Colonic mucosa (tissue), 4 donors: ENCODE measurements at places on chromosomes 2 and 18. TPM values are rescaled to one million over a fixed set of nuclear protein-coding genes. Genes with fewer than 3 reads are reported as not detected.

- no peak for DNase-seq
These were observed 404.7 kb upstream of the CDH7 start for GRCh38 chr18:65346086-65346485.

- no peak for DNase-seq
These were observed 122.6 kb upstream of the OTX1 start for GRCh38 chr2:62928015-62928414.

GRCh38 chr2:67158718-67159117 is 238.4 kb upstream of the ETAA1 start:
- DNase-seq: no peak

DNA sequence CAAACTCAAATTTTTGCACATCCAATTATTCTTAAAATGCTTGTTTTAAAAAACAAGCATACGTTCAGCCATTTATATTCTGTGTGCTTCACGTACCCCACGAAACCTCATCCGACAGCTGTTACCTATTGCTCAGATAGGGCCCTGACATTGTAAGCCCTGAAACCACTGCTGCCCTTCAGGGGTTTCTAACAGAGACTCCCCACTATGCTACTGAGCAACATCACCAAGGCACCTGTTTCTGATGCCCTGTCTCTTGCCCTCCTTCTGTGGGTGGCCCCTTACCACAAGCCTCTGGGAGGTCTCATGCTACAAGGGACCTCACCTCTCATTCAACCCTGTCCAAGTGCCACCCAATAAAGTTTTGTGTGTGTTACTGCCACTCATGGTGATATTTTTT is 18.5 kb upstream of the CNGA3 start:
- no peak for DNase-seq

Gene ASB18
- not detected for total RNA-seq

DNA sequence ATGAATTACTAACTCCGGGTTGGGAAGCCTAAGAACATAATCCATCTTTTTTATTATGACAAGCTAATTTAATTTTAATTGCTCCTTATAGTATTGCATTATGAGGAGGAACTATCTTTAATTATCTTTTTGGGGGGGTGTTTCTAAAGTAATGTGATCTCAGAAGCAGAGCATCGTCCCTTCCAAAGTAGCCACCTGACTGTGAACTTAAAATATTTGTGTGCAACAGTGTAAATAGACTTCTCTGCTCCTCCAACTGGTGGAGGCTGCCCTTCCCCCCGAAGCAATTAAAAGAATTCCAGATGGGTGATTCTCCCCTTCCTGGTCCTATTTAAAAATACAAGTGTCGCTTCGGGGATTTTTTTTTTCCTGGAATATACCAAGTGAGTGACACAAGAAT is 55.7 kb downstream of the TCF7L1 start:
- no peak for DNase-seq

GRCh38 chr18:13380691-13381070 is 162.1 kb downstream of the LDLRAD4 start:
- no peak for DNase-seq

Gene EMILIN2
- total RNA-seq: 17.0 TPM

GRCh38 chr2:121836611-121837010 is 81.2 kb downstream of the TSN start:
- no peak for DNase-seq

DNA sequence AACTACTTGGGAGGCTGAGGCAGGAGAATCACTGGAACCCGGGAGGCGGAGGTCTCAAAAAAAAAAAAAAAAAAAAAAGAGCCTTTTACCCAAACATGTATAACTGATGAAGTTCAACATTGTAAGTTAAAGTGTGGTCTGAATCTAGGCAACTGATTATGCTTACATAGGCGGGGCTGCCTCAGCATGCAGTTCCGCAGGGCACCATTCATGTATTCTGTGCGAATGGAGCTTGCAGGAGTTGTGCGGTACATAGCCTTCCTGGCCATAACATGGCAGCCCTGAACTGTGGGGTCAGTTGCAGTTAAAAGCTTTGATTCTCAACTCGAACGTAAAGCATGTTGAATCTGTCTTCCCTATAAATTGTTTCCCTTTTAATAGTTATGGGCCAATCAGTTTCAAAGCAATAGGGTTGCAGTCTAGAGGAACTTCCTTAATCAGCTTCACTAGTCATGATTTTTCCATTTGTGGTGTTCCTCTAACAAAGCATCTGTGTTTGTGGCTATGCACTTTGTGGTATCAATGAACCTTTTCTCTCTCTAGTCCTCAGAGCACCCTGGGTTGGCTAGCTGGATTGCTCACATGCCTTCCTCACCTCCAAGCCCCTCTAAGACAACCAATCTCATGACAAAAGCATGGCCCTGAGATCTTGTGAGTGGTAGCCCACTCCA is 30.6 kb upstream of the CEP68 start:
- DNase-seq: no peak

Gene SLC38A11
- 1.5 TPM for total RNA-seq

- no peak for DNase-seq
These were observed 22.6 kb downstream of the YES1 start for GRCh38 chr18:789397-789796.

DNA sequence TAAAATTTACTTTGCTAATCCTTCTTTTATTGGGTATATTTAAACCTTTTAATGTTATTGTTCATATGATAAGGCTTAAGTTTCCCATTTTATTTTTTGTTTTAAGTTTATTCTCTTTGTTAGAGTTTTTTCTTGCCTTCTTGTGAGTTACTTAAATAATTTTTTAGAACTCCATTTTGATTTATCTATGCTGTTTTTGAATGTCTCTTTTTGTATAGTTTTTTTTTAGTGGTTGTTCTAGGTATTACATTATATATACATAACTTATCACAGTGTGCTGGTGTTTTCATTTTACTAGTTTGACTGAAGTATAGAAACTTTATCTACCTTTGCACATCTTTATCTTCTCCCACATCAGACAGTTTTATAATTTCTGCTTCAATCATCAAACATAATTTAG is 49.4 kb upstream of the TGFA start:
- no peak for DNase-seq

DNA sequence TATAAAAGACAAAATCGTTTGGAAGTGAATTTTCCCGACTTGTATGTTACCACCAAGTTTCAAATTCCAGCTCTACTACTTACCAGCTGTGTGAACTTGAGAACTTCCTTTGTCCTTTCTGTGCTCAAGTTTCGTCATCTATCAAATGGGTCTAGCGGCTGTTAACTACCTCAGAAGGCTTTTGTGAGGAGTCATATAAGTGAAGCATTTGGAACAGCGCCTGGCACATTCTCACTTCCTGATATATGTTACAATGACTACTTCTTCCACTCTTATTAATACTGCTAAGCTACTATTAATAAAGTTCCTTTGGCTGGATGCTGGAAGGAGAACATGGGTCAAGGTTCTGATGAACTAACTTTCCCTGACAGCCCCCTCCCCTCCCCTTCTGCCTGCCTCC is 104.5 kb downstream of the MEIS1 start:
- no peak for DNase-seq

GRCh38 chr18:56775701-56776100 is 124.5 kb downstream of the WDR7 start:
- DNase-seq: no peak

Gene ERBB4
- 0.05 TPM for total RNA-seq

Gene AAMP
- 96.1 TPM for total RNA-seq
